ENCODE measurements at places on chromosomes 3 and 15.
A peak's percentile ranks its signal among the peaks of the same experiment; 100 is the strongest.

DNA sequence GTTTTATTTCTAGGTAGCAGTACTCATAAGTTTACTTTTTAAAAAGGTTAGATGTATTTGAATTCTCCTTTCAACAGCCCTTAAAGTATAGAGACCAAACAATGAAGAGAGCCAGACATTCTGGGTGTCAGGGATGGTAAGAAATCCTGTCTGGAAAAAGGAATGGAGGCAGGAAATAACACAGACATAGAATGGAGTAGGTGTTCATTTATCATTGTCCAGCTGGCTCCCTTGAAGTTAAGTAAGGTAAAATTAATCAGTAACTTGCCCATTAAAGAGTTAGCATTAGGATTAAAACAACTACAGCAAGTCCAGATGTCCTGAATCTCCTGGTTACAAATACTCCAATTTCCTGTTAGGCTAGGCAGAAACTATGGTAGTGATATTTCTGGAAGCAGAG lies 13.5 kb upstream of the SUCNR1 start:
- DNase-seq = no peak

GRCh38 chr3:175073219-175073905 lies 214.2 kb downstream of the NAALADL2 start:
- DNase-seq = no peak

GRCh38 chr3:140135461-140135860 lies 200.5 kb downstream of the CLSTN2 start:
- DNase-seq = no peak

GRCh38 chr15:74815121-74815934 lies 2.7 kb downstream of the LMAN1L start:
- DNase-seq = no peak

- no peak for DNase-seq
These were observed 111.1 kb downstream of the NUP210 start for GRCh38 chr3:13309004-13309403.

- DNase-seq = peak; percentile 78
These were observed at the start of gene C3orf18 for GRCh38 chr3:50567386-50568167. C3orf18 (minus strand) TSS chr3:50567747; CDS start chr3:50565699, 2,048 bp downstream.

DNA sequence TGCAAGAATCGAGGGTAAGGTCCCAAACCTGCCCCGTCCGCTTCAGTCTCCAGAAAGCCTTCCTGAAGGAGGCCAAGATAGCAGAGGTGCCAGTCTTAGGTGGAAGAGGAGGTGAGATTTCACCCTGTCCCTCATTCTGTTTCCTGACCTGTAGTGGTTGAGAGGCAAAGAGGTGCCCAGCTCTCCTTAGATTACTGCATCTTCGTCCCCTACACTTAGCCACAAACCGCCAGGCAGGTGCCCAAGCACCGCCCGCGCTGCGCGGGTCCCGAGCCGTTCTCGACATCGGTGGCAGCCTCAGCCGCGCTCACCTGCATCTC lies 23.8 kb upstream of the POLG start:
- no peak for DNase-seq

DNA sequence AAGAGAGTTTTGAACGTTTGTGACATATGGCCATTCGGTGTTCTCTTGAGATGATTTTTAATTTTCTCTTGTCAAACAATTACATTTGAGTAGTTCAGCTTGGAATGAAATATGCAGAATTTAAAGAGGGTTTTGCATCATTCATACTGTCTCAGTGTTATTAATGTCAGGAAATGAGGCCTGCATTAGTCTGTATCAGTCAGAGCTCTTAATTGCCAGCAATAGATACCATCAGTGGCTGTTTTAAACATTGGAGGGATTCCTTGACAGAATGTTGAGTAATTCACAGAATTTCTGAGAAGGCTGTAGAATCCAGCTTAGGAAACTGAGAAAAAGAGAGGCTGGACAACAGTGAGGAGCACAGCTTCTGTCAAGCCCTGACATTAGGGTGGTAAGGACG lies 722.0 kb downstream of the NR2F2 start:
- DNase-seq = no peak

GRCh38 chr3:135970506-135971116 lies 5.1 kb downstream of the PPP2R3A start:
- DNase-seq = no peak

DNA sequence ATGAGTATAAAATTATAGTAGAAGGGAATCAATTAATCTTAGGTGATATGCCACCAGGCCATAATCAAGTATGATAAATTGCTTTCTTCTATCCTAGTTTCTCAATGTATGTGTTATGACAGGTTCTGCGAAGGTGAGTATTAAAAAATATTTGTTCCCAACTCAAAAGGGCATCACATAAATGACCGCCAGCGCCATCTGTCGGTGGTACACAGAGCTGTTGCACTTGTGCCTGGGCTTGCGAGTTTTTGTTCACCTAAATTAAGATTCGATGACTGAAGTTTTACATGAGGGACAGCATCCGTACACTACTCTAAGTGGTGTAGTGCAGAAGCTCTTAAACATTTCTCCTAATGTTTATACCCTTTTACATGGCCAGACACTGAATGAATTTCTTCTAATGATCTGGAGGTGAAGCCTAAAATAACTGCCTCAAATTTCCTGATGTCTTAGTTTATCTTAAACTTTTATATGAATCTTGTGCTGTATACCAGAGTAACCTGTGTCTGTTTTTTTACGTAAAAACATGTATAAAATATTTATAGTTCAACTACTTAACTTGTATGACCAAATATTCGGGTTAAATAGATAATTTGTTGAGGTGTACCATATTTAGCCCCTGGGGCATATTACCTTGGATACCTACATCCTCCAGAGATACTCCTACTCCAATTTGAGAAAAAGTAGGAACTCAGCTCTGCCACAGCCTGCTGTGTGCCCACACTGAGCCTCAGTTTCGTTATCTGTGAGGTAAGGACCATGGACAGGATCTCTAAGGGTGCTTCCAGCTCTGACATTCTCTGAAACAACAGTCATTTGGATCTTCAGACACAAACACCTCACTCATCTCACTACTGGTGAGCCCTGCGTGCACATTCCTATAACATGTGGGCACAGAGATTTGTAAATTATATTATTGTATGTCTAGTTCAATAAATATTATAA lies 365.6 kb downstream of the MAGI1 start:
- DNase-seq = no peak

DNA sequence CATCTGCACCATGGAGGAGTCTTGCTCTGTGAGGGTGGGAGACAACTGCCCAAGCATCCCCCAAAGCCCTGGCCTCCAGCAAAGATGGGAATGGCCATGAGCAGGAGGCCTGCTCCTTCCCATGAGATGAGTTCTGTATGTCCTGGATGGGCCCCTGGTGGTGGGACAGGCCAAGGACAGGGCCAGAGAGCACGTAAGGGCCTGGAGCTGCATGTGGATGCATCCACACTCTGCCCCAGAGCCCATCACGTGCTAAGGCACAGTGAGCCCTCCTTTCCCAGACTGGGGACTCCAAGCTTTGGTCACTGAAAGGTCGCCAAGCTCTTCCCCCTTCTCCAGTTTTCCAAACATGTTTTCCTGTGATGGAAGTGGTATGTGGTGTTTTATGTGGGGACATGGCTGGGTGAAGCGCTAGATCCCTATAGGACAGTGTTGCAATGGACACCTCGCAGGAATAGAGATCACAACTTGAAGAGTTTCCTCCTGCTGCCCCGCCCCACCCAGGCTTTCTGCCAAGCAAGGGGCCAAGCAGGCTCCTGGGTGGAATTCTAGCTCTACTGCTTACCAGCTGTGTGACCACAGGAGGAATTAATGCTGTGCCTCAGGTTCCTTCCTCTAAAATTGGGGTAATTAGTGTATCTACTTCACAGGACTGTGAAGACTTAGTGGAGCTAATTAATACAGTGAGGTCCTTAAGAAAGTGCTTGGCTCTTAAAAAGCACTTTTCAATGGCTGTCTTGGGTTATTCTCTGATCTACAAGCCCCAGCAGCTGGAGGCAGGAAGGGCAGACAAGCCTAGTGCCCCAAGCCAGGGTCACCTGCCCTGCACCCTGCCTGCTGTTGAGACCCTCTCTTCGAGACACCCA lies 106.4 kb upstream of the RPL32 start:
- DNase-seq = peak; percentile 68

DNA sequence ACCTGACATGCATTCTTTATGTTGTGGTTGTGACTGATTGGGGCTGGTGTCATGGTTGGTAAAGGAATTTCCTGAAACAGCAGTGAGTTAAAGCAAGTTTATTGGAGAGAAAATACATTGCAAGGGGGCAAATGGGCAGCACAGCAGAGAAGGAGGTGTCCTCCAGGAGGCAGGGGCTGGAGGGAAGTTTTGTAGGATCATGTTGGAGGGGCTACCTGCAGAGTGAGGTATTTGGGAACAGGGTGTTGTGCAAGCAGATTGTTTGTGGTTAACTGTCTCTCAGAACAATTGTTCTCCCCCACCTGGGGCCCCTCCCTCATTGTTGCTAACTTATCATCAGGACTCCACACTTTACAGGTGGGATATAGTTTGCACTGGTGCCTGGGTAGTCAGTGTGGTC lies 196.0 kb downstream of the NSUN3 start:
- no peak for DNase-seq

DNA sequence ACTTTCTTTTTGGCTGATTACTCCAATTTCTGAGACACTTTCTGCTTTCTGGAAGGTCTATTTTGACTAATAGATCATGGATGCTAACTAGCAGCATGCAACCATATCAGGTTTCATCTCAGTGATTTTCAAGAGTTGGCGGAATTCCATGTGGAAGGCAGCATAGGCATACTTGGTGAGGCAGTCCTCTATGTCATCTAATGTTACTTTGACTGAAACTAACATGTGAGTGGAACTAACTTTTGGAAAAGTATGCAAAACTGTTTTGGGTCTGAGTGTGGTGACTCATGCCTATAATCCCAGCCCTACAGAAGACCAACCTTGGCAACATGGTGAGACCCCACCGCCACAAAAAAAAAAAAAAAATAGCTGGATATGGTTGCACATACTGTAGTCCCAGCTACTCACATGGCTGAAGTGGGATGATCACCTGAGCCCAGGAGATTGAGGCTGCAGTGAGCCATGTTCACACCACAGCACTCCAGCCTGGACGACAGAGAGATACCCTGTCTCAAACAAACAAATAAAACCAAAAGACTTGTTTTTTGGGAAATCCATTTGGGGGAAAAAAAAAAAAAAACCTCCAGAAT lies 1033.7 kb downstream of the ROBO1 start:
- DNase-seq = peak; percentile 70

GRCh38 chr3:185153861-185154629 lies 1.2 kb upstream of the C3orf70 start:
- no peak for DNase-seq

GRCh38 chr3:28053759-28054158 lies 187.7 kb upstream of the CMC1 start:
- DNase-seq = peak; percentile 57

DNA sequence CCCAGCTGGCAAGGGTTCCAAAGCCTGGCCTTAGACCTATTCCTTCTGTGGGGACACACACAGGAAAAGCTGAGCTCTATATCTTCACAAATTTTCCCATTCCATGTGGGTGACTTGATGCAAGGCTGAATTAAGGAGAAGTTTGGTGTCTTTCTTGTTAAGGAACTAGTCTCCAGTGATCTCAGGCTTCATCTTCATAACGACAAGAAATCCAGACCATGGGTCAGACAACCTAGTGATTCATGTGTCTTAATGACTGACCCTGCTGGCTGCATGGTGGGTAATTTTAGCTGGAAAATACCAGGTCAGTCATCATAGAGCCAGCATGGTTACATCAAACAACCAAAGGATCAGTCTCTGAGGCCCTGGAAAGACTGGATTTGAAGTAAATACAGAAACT lies 112.7 kb upstream of the SLC4A7 start:
- no peak for DNase-seq

DNA sequence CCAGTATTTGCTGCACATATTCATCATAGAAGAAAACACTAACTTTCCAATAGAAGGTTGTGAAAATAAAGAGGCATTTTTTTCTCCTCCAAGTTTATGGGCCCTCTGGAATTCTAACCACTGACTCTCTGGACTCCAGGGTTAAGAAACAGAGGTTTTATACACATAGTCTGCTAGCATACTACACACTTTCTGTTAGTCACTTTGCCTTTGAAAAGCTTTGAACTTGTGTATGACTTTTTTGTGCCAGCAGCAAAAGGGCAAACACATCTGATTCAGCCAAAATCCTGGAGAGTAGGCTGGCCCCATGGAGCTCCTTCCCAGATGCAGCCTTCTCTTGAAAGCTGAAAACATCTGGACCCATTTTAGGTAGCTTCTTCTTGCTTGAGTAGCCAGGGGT lies 6.2 kb downstream of the ZIC4 start:
- DNase-seq = no peak

GRCh38 chr3:71351403-71352149 lies 232.0 kb downstream of the FOXP1 start:
- DNase-seq = no peak

DNA sequence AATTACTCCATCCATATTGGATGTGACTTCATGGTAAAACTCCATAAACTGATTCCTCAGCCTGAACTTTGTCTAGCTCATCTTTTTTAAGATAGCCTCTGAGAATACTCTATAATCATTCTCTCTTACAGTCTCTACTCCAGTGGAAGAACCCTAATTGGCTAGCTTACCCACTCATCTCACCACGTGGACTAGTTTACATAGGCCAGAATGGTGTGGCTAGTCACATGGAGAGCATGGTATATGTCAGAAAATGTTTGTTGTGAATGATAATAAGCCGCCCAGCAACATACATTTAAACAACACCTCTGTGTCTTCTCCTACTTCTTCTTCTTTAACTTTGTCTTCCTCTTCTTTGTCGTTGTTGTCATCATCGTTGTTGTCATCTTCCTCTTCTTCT lies 389.2 kb upstream of the LRRC3B start:
- no peak for DNase-seq

GRCh38 chr3:68893600-68894239 lies 38.6 kb downstream of the TAFA4 start:
- DNase-seq = peak; percentile 7

DNA sequence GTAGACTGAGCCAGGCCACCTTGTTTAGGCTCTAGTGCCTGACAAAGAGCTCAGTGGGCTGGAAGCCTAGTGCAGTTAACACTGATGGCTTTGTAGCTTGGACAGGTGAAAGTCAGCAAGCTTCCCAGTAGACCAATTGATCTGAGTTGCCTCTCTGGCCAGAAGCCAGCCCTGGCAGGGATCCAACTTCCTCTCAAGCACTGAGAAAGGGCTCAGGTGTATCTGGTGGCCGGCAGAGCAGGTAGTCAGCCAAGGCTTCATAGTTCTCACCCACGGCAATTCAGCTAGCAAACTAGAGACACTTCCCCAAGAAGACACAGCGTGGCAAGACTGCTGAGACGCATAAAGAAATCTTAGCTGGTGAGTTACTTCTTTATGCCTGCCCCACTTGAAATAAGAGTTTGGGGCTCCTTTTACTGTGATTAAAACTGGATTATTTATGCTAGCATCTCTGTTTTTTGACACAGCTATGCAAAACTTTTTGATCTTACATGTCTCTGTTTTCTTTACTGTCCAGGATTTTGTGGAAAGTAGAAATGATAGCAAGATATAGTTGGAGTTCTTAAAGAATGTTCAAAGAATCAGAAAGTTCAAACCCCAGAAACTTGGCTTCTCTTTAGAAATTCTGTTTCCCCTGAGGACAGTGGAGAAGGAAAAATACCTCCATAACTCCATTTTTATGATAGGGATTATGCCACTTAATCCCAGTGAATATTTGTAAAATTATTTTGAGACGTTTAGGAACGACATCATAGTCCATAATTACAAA lies 8.4 kb upstream of the CA12 start:
- DNase-seq = no peak
